ENCODE measurements at places on chromosomes 13 and 19. TPM values are rescaled to one million over a fixed set of nuclear protein-coding genes. Genes with fewer than 3 reads are reported as not detected.

Gene GAPDHS
- not detected for total RNA-seq

Gene SLITRK1
- 0.21 TPM for total RNA-seq

Gene SLC25A41
- 0.27 TPM for total RNA-seq

Gene TSHZ3
- 11.9 TPM for total RNA-seq

Gene FCER2
- total RNA-seq, result not detected

Gene KLHL1
- not detected for total RNA-seq

Gene TMEM190
- not detected for total RNA-seq

Gene EEF2
- total RNA-seq, result 3,203 TPM

Gene SLITRK6
- total RNA-seq, result 42.3 TPM

DNA sequence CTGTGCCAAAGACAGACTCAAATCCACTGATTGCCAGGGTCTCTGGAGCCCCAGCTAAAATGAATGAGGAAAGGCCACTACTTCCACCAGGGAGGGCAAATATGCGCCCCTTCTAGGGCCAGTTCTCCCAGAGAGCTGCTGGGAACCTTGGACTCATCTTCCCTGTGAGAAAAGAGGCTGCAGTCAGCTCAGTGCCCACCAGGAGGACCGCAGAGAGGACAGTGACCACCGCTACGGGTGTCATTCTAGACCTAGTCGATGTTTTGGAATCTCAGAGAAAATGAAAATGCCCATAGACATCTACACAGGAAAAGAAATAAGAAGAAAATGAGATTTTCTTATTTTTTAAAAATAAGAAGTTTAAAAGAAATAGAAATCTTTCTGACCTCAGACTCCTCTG is 235.1 kb downstream of the UQCRFS1 start:
- H3K4me3 ChIP-seq, result no peak overlapping the region
- DNase-seq, result no peak
- no peaks in the 10 kb centered on the region for H3K36me3 ChIP-seq
- H3K4me1 ChIP-seq, result peaks cover 4% of the 10 kb centered on the region

DNA sequence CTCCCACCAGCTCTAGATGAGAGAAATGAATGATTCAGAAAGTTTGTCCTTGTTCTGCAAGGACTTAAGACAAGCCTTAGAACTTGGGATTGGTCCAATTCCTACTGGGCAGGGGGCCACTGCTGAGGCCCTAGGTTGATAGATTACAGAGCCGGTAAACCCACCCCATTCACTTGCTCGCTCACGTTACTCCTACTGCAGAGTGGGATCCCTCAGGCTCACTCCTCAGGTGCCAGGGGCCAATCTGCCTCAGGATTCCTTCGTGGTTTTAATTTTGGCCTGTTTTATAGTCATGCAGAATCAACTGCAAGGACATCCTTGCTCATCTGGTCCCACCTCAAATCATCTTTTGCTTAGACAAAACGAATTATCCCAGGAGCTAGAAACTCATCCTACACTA is 59.0 kb downstream of the SERP2 start:
- H3K36me3 ChIP-seq, result peaks cover 31% of the 10 kb centered on the region
- DNase-seq, result no peak
- peaks cover 28% of the 10 kb centered on the region for H3K4me1 ChIP-seq
- H3K4me3 ChIP-seq, result no peak overlapping the region

- peaks cover 28% of the 10 kb centered on the region for H3K4me1 ChIP-seq
- peaks cover 18% of the 10 kb centered on the region for H3K36me3 ChIP-seq
- H3K27me3 ChIP-seq, result no peaks in the 10 kb centered on the region
- DNase-seq, result no peak
- peak overlapping the region; percentile 66 for H3K27ac ChIP-seq
- H3K4me3 ChIP-seq, result no peak overlapping the region
Measured at GRCh38 chr19:38733493-38734175, 10.6 kb downstream of the CAPN12 start.

GRCh38 chr19:29662278-29662603 is 3.0 kb upstream of the PLEKHF1 start:
- no peaks in the 10 kb centered on the region for H3K27me3 ChIP-seq
- H3K36me3 ChIP-seq, result peaks cover 4% of the 10 kb centered on the region
- peaks cover 62% of the 10 kb centered on the region for H3K4me1 ChIP-seq
- peak overlapping the region; percentile 62 for H3K4me3 ChIP-seq
- peak overlapping the region; percentile 99 for H3K27ac ChIP-seq

DNA sequence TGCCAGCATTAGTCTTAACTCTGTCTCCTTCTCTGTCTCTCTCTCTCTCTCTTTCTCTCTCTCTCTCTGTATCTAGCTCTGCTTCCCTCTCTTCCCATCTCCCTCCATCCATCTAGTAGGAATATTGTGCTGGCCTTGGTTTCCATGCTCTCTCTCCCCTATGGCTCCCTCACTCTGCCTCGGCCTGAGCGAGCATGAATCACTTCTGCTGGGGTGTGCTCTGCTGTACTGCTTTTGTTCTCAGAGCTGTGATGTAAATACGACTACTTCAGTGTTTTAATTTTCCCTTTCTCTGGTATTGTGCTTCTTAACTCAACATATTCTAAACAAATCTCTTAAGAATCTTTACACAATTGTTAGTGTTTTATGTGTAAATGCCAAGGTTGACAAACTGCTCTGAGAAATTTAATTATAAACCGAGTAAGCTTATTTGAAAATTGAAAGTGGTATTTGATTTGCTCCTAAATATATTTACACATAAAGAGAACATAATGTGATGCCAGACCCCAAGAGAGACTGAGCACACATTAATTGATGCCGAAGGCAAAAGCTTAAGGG is 211.5 kb upstream of the KL start:
- H3K4me1 ChIP-seq, result peaks cover 6% of the 10 kb centered on the region
- no peak for DNase-seq
- no peaks in the 10 kb centered on the region for H3K36me3 ChIP-seq
- H3K4me3 ChIP-seq, result no peak overlapping the region

DNA sequence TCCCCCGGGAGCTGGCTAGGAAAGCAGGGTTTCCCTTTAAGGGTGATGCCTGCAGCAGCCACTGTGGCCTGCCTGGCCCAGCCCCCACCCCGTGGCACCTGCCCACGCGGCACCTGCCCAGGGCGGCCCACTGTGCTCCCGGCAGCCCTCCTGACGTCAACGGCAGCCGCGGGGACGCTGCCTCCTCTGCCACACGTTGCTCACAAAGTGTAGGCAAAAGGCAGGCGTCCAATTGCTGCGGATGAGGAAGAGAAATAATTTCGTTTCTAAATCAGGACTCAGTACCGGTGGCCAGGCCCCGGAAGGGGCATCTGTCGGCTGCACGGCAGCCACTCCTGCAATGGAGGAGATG is 122.3 kb downstream of the URI1 start:
- H3K27ac ChIP-seq, result no peak overlapping the region
- H3K36me3 ChIP-seq, result no peaks in the 10 kb centered on the region
- no peaks in the 10 kb centered on the region for H3K4me1 ChIP-seq
- DNase-seq, result no peak
- H3K27me3 ChIP-seq, result no peaks in the 10 kb centered on the region
- no peak overlapping the region for H3K4me3 ChIP-seq

DNA sequence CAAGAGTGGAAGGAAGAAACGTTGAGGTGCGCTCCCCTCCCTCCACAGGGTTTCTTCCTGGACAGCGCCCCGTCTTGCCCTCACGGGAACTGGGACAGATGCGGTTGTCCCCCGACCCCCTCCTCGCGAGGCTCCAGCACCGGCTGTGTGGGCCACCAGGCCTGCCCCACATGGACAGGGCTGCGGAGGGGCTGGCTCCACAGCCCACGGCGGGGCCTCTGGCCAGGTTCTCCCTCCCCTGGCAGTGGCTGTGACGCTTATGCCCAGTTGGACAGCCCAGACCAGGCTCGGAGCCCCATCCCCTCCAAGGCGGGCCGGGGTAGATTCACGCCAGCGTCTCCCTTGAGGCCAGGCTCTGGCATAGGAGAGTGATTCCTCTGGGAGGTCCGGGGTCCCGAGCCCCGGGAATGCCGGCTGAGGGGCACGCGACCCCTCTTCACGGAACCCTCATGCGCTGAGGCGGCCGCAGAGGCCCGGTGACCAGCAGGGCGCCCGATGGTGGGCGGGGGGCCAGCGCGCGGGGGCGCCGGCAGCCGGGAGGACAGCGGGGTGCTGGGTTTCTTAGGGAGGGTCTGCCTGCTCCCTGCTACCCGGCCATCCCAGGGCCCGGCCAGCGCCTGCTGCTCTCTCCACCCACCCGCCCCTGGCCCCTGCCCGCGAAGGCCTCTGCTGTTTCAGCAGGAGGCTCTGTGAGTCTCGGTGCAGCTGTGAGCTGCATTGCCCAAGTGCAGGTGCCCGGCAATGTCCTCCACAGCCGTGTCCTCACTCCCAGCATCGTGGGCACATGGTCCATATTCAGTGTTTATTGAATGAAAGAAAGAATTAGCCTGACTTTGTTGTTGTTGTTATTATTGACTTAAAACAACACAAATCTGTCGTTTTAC is 20.3 kb upstream of the GAS6 start:
- H3K4me3 ChIP-seq, result no peak overlapping the region
- peaks cover 7% of the 10 kb centered on the region for H3K27me3 ChIP-seq
- H3K27ac ChIP-seq, result no peak overlapping the region

DNA sequence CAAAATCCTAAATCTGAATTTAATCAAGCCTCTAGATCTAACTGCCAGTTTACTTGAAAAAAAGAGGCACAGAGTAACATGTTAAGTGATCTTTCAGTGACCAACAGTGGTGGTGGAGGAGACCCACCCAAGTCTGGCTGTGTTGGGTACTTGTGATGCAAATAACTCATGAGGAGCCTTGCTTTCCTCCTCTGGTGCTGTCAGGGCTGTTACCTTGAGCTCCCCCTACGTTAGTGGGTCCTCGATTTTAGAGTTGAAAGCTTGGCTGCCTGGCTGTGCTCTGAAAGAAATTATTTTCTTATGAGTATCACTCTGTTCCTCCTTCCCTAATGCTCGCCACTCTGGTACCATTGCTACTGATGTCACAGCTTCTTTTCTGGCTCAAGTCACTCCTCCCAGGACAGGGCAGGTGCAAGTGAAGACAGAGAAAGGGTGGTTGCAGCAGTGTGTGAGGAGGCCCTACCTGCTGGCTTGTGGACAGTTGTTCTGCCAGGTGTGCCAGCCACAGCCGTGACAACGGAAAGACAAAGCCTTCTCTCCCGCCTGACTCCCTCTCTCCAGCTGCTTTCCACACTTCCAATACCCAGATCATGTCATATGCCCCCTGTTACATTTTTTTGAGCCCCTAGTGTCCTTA is 6.5 kb upstream of the SUPT20H start:
- no peak for DNase-seq
- peaks cover 3% of the 10 kb centered on the region for H3K27me3 ChIP-seq
- no peak overlapping the region for H3K27ac ChIP-seq

DNA sequence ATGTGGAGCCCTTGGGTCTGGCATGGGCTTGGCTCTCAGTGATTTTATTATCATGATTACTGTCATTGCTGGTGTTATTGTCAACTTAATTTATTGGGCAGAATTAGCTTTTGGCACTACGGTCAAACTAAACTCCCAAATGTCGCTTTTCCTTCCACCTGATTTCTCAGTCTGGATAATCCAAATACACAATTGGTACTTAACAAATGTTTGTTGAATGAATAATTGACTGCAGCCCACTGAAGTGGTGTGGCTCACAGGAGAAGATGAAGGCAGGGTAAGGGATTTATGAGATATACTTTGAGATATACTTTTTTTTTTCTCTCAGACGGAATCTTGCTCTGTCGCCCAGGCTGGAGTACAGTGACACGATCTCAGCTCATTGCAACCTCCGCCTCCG is 1.5 kb downstream of the COLGALT1 start:
- DNase-seq, result no peak
- H3K4me3 ChIP-seq, result peak overlapping the region; percentile 80
- peaks cover 22% of the 10 kb centered on the region for H3K4me1 ChIP-seq
- no peaks in the 10 kb centered on the region for H3K27me3 ChIP-seq

- no peak overlapping the region for H3K27ac ChIP-seq
- peaks cover 17% of the 10 kb centered on the region for H3K36me3 ChIP-seq
Measured at GRCh38 chr13:45162821-45163220, 38.0 kb downstream of the KCTD4 start.

DNA sequence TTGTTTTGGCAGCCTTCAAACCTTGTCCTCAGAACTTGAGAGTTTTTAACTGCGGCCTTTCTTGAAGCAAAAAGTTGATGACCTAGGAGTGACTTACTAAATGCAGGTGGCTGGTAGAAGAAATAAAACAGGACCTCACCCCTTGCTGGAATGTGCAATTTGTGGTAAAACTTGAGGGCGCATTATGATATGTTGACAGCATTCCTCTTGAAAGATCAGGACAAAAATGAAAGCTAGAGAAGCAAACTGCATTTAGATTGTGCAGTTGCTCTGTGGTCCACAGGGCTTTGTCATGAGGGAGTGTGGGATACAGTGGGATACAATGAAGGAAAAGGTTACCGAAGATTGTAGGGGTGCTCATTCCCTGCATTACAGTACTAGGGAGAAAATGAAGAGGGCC is 504.2 kb downstream of the GPC6 start:
- no peak for DNase-seq
- no peak overlapping the region for H3K4me3 ChIP-seq
- no peaks in the 10 kb centered on the region for H3K27me3 ChIP-seq
- peak overlapping the region; percentile 87 for H3K27ac ChIP-seq

DNA sequence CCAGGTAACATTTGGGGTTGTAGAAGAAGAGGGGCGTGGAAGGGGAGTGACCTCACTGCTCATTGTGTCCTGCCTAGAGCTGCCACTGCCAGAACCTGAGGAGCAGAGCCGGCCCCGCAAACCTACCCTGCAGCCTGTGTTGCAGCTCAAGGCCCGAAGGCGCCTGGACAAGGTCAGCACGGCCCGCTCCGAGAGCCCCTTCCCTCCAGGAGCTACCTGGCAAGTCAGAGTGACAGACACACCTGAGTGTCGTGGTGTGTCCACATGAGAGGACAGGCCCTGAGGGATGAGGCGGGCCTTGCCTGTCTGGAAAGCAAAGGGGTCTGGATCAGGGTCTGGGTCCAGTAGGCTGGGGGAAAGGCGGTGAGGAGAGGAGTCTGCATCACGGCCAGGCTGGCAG is 6.8 kb downstream of the KMT2B start:
- no peak for DNase-seq
- no peak overlapping the region for H3K4me3 ChIP-seq
- peaks cover 2% of the 10 kb centered on the region for H3K4me1 ChIP-seq
- H3K27me3 ChIP-seq, result no peaks in the 10 kb centered on the region
- peaks cover 56% of the 10 kb centered on the region for H3K36me3 ChIP-seq

- DNase-seq, result peak; percentile 92
- peaks cover 11% of the 10 kb centered on the region for H3K4me1 ChIP-seq
- H3K27ac ChIP-seq, result peak overlapping the region; percentile 65
- peaks cover 36% of the 10 kb centered on the region for H3K36me3 ChIP-seq
- no peaks in the 10 kb centered on the region for H3K27me3 ChIP-seq
Measured at GRCh38 chr19:11130824-11131455, 24.6 kb downstream of the SPC24 start.

All from osteocyte (in vitro differentiated cells).